ENCODE measurements at places on chromosomes 16 and 17.

DNA sequence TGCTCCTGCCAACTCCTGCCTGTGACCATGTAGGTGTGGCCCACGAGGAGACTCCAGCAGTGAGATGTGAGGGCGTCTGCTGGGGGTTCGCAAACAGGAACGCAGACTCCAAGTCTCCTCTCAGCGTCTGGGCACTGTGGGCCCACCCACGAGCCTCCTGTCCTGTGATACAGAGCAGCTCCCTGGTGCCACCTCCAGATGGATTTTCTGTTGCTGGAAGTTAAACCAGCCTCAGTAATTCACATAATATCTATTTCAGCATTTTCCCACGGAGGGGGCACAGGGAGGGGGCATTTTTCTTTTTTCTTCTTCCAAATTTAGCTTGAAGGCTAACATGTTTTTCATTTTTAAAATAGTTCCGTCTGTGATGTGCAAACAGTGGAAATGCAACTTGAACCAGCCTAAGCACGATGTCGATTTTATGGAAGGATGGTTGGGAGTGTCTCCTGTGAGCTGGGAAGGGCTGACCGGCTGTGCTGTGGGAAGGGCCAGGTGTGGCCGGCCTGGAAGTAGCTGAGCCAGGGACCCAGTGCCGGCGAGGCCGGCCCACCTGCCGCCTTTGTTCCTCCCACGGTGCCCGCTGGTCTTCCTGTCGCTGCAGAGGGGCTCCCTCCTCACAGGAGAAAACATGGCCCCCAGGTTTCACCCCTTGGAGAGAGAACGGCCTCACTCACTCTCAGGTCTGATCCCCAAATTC is 3.9 kb upstream of the RAB40B start:
- no peak for DNase-seq

- peak; percentile 74 for DNase-seq
These were observed 12.7 kb upstream of the STAC2 start for GRCh38 chr17:39238311-39238972.

GRCh38 chr16:57920880-57921229 is 50.1 kb downstream of the CNGB1 start:
- no peak for DNase-seq

DNA sequence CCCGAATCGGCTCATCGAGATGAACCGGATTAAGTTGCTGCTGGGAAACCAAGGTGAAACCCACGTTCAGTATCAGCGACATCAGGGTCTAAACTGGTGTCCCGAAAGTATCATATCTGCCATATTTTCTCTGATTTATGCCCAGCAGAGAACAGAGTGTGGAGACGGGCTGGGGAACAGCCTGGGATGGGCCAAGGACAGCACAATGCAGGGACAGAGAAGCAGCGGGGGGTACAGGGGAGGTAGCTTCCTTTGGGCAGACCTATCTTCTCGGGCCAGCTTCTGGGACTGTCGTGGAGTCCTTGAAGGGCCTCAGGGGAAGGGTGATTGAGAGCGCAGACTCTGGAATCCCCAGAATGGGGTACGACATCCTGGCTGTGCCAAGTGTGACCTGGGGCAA is 17.5 kb upstream of the MLKL start:
- DNase-seq, result no peak

DNA sequence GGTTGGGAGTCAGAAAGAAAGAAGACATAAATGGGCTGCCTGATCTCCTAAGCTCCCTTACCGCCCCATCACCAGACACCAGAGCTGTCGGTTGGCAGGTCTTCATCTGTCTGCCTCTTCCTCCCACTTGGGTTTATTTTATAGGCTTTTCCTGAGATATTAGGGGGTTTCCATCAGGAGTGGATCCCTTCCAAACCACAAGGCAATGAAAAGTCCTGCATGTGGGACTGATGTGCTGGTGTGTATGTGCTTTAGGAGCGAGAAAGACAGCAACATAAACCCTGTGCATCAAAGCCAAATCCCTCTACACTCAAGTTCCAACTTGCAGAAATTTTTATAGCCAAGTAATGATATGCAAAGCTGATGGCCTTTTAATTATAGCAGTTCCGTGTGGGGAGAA is 389.5 kb downstream of the SLC39A11 start:
- no peak for DNase-seq

DNA sequence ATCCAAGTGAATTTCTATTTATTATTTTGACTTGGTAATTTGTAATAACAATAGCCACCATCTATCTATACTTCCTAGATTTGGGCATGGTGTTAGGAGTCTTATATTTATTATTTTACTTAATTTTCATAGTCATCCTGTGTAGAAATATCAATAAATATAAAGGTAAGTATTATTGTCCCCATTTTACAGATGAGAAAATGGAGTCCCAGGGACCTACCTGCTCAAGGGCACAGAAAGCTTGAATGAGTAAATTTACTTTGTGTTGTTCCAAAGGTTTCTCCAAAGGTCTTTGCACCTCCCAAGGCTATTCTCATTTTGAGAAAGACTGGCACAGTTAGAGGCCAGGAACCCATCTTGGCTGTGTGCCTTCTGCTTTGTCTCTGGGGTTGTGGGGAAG is 738.3 kb downstream of the WWOX start:
- no peak for DNase-seq

- DNase-seq, result no peak
These were observed 87.5 kb upstream of the GSE1 start for GRCh38 chr16:85525420-85526184.

GRCh38 chr16:56869513-56870275 is 4.7 kb downstream of the SLC12A3 start:
- no peak for DNase-seq

- DNase-seq, result peak; percentile 71
These were observed 18.2 kb downstream of the COTL1 start for GRCh38 chr16:84599521-84600202.

DNA sequence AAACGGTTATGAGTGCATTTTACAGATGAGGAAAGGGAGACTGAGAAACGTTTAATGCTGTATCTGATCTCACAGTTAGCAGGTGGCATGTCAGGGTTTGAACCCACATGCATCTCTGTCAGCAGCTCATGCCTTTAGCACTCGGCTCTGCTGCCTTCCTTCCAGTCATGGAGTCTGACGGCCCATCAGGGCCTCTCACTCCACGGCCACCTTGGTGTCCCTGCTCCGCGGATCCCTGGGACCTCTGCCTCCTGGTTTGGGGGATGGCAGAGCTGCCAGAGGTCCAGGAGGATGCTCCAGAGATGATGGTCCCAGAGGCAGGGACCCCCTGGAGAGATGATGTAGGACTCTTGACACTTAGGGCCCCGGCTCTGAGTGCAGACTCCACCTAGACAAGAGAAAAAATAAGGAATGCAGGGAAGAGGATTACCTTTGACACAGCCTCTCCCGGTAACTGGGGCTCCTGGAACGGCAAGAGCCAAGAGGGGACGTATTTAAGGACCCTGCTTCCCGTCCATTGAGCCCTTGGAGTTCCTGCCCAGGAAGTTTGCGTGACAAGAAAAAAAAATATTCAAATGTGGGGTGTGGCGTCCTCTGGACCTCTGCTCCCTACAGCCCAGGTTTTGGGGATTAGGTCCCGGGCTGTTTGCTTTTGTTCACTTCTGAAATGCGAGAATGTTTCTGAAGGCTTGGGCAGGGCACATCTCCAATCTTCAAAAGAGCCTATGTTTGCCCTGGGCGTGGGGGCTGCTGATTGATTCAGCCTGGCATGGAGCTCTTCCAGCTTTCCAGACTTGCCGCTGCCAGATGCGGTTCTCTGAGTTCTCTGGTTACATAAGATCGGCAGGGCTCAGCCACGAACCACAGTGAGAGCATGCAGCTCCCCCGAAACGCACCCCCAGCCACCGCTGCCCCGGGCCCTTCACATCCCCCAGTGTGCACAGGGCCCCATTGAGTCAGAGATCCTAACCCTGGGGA is at the start of gene ALDH3A1:
Gene ALDH3A1 (minus strand): TSS at position 470 of the 978 bp plus-strand sequence. CDS start 3,169 bp downstream, outside the sequence.
- no peak for DNase-seq

DNA sequence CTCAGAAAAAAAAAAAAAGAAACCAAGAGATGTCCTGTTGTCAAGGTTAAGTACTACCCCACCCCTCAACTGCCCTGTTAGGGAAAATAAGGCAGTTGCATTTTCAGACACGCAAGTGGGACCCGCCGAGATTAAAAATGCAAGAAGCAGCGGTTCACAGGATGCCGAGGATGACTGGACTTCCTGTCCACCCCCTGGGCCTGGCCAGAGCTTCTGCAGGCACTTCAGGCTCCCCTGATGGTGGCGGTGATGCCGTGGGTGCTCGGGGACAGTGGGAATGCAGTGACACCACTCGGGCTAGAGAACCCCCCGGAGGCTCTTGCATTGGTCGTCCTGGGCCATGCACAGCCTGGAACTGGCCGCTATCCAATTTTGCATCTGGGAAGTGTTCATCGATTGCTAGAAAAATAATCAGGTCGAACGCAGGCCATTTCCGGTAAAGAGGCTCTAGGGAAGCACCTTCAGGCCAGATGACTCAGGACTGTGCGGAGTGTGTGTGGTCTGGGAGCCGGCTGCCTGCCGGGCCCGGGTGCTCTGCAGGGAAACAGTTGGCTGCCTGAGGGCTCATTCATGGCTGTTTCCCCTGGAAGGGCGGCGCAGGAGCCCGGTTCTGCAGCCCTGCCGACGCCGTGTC is 13.4 kb upstream of the CRISPLD2 start:
- no peak for DNase-seq

DNA sequence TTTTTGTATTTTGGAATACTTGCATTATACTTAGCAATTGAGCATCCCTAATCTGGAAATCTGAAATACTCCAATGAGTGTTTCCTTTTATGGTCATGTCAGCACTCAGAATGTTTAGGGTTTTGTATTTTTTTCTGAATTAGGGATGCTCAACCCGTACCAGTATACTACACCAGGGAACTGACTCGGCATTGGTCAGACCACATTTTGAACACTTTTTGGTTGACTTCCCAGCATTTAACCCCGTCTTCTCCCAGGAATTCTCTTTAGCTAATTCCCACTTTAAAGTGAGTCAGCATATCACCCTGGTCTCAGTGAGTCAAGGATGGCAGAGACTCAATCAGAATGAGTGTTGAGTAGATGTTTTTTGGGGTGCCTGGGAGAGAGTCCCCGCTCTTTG is 177.9 kb downstream of the SPECC1 start:
- DNase-seq, result no peak

DNA sequence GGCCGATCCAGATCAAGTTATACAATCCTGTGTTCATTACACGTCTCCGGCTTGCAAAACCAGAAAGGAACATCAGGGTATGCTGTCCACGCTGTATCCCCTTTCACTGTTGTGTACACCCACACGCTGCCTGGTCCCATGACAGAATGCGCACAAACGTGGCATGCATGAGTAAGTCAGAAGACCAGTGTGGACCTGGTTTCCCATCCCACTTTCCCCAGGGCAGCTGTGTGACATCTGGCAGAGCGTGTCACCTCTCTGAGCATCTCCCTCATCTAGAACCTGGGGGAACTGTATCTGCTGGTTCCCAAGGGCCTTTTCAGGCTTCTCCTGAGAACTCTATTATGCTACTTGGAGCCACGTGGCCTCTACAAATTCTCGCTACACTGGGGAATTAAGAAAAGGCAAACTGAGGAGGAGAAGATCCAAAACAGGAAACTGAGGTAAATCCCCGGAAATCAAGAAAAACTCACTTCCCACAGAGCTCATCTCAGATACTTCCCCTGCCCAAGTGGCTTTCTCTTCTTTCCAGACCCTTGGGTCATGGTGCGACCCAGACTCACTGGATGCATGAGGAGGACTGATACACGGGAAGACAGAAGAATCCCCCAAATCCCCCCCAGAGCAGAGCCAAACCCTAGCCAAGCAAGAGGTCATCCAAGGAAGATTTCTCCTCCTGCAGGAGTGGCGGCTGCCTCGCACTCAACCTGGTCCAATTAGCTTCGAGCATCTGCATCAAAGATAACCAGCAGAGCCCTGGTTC is 139.3 kb downstream of the GAS7 start:
- no peak for DNase-seq

DNA sequence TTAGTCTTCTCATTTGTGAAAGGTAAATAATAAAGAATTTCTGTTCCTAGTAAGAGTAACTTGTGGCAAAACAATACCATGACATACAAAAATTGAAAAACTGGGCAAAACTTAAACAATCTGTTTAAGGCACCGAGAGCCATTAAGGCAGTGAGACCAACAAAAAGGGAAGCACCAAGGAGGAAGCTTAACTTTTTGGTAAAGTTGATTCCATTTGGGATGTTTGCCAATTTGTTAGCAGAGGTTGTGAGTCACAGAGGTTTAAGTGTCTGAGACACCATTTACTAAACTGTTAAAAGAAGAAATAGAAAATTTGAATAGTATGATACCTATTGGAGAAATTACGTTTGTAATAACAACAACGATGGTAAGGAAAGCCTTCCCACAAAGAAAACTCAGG is 4.9 kb downstream of the SLC35G3 start:
- no peak for DNase-seq

DNA sequence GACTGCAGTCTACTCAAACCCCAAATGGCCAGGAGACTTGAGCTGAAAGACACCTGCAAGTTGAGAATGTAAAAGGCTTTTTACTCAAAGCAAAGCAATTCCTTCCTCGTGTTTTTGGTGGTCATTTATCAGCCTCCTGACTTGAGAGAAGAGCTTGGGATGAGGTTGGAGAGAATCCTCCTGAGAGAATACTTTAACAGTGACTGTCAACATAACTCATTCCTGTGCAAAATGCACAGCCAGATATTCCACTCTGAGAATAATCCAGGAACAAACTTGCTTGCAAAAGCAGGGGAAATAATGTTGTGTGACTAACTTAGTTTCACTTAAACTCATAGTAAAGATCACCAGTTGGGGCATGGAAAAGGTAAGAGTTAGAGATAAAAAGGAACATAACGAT is 53.4 kb downstream of the SNTB2 start:
- no peak for DNase-seq

GRCh38 chr17:67372751-67373150 is 4.3 kb upstream of the PITPNC1 start:
- DNase-seq, result no peak

- no peak for DNase-seq
These were observed 165.3 kb upstream of the ZNF267 start for GRCh38 chr16:31708348-31708747.

DNA sequence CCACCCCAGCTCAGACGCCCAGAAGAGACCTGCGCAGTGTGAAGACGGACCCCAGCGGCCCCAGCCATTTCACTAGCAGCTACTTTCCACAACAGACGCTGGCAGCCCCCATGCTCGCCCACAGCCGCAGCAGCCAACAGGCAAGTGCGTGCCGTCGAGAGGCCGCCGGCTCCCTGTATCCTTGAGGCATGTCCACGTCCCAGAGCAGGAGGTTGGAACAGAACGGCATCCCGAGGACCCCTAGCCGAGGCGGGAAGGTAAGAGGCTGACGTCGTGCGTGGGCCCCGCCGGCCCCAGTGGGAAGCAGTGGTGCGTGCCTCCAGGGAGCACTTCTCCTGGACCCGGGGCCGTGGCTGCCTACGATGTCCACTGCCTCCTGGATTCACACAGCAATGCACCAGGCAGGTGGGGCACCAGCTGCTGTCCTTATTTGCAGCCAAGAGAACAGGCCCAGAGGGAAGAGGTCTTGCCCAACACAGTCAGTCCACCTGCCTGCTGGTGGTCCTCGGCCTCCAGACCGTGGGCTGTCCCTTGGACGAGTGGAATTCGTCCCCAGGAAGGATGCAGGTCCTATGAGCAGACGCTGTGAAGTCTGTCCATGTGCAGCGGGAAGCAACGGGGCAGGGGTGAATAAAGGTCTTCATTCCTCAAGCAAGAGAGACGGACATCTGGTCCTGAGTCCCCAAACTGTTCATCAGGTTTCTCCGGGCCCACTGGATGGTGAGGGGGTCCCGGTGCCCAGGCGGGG is 38.5 kb downstream of the SLC7A5 start:
- no peak for DNase-seq
